ENCODE measurements at places on chromosomes 5 and 9.

DNA sequence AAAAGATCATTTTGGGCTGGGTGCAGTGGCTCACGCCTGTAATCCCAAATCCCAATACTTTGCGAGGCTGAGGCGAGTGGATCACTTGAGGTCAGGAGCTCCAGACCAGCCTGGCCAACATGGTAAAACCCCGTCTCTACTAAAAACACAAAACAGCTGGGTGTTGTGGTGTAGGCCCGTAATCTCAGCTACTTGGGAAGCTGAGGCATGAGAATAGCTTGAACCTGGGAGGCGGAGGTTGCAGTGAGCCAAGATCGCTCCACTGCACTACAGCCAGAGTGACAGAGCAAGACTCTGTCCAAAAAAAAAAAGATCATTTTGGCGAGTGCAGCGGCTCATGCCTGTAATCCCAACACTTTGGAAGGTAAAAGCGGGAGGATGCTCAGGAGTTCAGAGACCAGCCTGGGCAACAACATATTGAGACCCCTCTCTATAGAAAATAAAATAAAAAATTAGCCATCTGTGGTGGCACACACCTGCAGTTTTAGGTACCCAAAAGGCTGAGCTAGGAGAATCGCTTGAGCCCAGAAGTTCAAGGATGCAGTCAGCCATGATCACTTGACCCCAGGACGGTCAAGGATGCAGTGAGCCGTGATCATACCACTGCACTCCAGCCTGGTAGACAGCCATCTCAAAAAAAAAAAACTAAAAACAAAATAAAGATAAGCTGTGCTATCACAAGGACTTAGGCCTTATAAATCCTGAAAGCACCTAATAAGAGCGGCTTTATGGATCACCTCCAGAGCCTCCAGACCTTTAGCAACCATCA is 16.2 kb downstream of the PPP2CA start:
- peaks cover 22% of the 10 kb centered on the region for H3K36me3 ChIP-seq
- no peak for DNase-seq
- H3K4me1 ChIP-seq = peaks cover 17% of the 10 kb centered on the region
- no peak overlapping the region for H3K27ac ChIP-seq
- H3K4me3 ChIP-seq = no peak overlapping the region
- no peaks in the 10 kb centered on the region for H3K27me3 ChIP-seq

DNA sequence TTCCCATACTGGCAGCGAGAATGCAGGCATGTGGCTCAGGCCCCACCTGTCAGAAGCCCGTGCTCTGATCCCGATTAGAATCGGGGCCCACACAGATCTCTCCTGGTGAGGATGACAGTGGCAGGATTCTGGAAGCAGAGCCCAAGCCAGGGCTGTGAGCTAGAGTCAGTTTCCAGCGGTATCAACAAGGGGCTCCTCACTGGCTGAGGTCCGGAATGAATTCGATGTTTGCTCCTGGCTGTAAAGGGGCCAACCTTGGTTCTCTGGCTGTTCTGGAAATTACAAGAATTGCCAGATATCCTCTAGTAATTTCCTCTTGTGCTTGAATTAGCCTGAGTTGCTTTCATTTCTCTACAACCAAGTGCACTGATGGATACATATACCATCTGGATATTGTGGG is 129.1 kb upstream of the SPRY4 start:
- H3K4me3 ChIP-seq = no peak overlapping the region
- no peak overlapping the region for H3K27ac ChIP-seq
- no peak for DNase-seq

DNA sequence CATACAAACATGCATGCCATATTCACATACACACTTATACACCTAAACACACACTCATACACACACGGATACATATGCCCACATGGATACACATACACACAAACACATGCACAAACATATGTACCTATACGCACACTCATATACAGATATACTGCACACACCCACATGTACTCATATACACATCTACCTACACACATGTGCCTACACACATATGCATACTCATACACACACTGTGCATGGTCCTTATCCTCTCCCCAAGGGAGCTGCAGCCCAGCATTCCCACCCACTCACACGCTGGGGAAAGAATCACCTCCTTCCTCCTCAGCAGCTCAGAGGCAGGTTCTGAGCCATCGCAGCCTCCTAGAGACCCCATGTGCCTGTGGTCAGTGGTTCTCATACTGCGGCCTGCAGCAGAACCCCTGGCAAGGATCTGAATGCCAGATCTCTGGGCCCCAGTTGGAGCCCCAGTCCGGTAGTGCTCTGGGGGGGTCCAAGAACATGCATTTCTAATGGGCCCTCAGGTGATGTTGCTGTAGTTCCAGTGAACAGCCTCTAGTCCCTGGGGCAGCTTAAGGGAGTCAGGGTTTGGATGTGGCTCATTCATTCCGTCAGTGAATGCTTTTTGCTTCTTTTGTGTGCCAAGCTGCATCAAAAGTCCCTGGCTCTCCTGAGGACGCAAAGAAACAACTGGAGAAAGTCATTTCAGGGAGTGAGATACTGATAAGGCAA is 39.0 kb downstream of the SEMA4D start:
- no peaks in the 10 kb centered on the region for H3K27me3 ChIP-seq
- no peak overlapping the region for H3K4me3 ChIP-seq
- H3K36me3 ChIP-seq = peaks cover 81% of the 10 kb centered on the region
- no peak for DNase-seq
- H3K4me1 ChIP-seq = peaks cover 97% of the 10 kb centered on the region

- H3K4me3 ChIP-seq = no peak overlapping the region
- H3K27me3 ChIP-seq = peaks cover 1% of the 10 kb centered on the region
- no peaks in the 10 kb centered on the region for H3K36me3 ChIP-seq
- no peak for DNase-seq
Measured at GRCh38 chr5:109532773-109533364, 123.1 kb upstream of the PJA2 start.

DNA sequence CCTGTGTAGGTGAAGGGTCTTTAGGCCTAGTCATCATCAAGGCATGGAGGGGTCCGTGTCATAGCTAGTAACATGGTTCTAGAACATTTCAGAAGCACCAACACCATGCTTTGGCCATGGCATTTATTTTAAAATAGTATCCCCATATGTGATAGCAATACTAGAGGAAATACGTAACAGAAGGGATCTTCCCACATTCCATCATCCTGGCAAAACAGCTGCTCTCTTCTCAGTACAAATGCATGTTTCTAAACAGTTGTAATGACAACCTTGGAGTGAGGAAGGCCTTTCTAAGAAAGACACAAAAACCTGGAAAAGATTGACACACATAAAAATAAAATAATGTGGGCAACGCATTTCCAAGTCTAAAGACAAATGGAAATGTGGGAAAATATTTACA is 97.6 kb downstream of the GADD45G start:
- H3K4me3 ChIP-seq = peak overlapping the region; percentile 76
- H3K27ac ChIP-seq = peak overlapping the region; percentile 89
- DNase-seq = no peak
- no peaks in the 10 kb centered on the region for H3K27me3 ChIP-seq

DNA sequence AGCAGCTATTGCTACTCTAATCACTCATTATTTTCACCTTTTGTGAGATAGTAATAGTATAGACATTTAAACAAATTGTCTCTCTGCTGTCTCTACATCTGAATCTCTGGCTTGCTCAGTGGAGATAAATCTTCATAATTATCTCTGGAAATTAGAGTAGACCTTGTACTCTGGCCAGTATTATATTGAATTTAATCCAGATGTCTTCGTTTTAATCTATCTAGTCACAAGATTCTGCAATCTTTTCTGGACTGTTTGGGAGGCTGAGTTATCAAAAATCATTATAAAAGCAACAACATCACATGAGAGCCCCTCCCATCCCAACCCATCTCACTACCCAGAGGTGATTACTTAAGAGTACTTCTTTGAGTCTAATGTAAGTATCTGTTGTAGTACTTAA is 19.0 kb downstream of the ARHGAP26 start:
- H3K27ac ChIP-seq = no peak overlapping the region
- no peaks in the 10 kb centered on the region for H3K27me3 ChIP-seq
- peaks cover 3% of the 10 kb centered on the region for H3K36me3 ChIP-seq

DNA sequence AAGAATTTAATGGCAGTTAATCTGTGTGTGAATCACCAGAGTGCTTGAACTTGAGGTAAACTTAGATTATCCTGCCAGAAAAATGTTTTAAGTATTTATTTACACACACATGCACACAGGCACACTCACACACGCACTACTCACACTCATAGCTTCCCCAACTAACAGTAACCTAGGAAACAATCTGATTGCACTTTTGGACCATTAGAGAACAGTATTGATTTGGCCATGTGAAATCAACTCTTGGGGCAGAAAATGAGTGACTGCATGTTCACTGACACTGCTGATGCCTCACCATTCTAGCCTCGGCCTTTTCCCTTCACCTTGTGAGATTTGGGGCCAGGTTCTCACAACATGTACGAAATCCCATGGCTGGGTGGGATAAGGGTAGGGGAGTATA is 64.1 kb downstream of the SLC1A3 start:
- peaks cover 5% of the 10 kb centered on the region for H3K27me3 ChIP-seq
- no peak for DNase-seq
- H3K36me3 ChIP-seq = no peaks in the 10 kb centered on the region
- no peaks in the 10 kb centered on the region for H3K4me1 ChIP-seq
- H3K4me3 ChIP-seq = no peak overlapping the region

- DNase-seq = no peak
- H3K27me3 ChIP-seq = no peaks in the 10 kb centered on the region
- no peaks in the 10 kb centered on the region for H3K36me3 ChIP-seq
Measured at GRCh38 chr5:96326902-96327301, 106.1 kb downstream of the PCSK1 start.

DNA sequence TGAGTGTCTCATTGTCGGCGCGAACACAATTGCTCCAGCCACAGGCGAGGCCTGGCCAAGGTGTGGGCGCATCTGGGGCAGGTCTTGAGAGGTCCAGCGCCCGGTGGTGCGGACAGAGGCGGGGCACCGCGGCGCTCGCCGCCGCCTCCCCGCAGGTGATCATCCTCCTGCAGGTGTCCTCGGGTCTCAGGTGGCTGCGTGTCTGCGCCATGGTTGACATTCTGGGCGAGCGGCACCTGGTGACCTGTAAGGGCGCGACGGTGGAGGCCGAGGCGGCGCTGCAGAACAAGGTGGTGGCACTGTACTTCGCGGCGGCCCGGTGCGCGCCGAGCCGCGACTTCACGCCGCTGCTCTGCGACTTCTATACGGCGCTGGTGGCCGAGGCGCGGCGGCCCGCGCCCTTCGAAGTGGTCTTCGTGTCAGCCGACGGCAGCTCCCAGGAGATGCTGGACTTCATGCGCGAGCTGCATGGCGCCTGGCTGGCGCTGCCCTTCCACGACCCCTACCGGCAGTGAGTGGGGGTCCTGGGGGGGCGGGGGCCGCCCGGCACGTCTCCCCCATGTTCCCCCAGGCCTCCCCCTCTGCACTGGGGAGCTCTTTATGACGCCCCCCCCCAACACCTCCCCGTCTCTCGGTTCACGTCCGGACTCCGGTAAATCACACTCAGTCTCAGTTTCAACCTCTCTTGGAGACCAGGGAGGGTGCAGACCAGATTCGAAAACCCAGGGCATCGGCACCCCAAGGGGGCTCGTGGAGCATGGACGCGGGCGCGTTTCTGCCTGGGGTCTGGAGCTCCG is 446 bp downstream of the NXNL2 start:
- no peak overlapping the region for H3K27ac ChIP-seq
- H3K27me3 ChIP-seq = peaks cover 50% of the 10 kb centered on the region
- H3K36me3 ChIP-seq = no peaks in the 10 kb centered on the region

DNA sequence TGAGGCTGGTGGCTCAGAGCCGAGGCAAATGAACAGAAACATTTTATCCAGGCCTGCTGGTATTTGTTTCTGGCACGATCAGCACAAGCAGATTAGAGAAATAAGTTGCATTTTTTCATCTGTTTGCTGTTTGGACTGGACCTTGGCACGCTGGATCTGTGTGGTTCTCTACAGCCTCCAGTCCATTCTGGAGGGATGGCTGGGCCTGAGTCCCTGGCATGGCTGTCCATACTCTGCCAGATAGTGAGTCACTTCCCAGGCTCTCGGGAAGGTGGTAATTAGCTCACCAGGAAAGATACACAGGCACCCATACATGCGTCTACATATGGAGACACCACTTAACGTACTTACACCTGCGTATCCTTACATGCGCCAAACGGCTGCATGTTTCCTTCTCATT is 78.6 kb downstream of the SPRY4 start:
- DNase-seq = no peak
- no peaks in the 10 kb centered on the region for H3K4me1 ChIP-seq
- H3K27ac ChIP-seq = no peak overlapping the region
- H3K27me3 ChIP-seq = peaks cover 2% of the 10 kb centered on the region

DNA sequence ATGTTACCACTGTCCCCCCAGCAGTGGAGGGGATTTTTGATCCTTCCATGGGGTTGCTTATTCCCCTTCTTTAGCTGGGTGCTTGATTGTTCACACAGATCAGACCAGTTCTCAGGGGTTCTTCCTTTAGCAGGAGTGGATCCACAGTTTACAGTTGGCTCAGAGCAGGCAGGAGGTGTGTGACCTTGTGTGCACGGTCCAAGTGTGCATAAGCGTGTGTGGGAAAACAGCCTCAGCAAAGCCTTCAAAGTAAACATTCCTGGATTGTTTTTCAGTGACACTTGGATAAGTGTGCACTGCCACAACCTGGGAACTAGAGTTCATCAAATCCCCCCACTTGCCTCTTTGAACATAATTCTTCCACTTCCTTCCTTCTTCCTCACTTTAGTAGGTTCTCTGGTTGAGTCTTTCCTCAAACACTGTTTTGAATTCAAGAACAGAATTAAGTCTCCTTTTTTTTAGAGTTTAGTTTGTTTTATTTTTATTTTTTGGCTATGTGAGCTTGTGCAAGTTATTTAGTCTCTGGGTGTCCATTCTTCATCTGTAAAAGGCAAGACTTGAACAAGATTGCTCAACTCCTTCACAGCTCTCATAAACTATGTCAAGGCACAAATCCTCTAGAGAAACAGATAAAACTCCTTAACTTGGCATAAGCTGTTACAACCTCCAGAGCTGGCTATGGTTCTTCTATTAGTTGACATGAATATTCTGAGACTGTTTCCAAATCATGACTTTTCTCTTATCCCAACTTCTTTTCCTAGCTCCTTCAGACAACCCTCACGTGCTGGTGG is 78.0 kb downstream of the OSMR start:
- no peaks in the 10 kb centered on the region for H3K4me1 ChIP-seq
- no peak overlapping the region for H3K27ac ChIP-seq
- peaks cover 30% of the 10 kb centered on the region for H3K27me3 ChIP-seq
- H3K4me3 ChIP-seq = no peak overlapping the region

All from activated CD4-positive, alpha-beta memory T cell treated with anti-CD3 and anti-CD28 coated beads, Interleukin-2, amount 10 ng/mL, durations not matched to agents 7 days and 5 days (primary cell).